Smooth muscle cell of bladder (primary cell): ENCODE measurements at places on chromosomes 3 and 15. TPM values are rescaled to one million over a fixed set of nuclear protein-coding genes. Genes with fewer than 3 reads are reported as not detected.

FGF12 gene
- 0.09 TPM in 1 of 2 replicates, not detected in the other for total RNA-seq

LMOD3 gene
- under 0.01 and 0.14 TPM in 2 replicates for total RNA-seq

DPPA4 gene
- not detected in 2 replicates for total RNA-seq

HEG1 gene
- total RNA-seq = 197 and 248 TPM in 2 replicates

FBLN2 gene
- 161 and 442 TPM in 2 replicates for total RNA-seq

TEX55 gene
- not detected in 2 replicates for total RNA-seq

FYCO1 gene
- total RNA-seq = 47.5 and 57.2 TPM in 2 replicates

SAXO2 gene
- 0.65 and 3.1 TPM in 2 replicates for total RNA-seq
